Activated naive CD8-positive, alpha-beta T cell treated with anti-CD3 and anti-CD28 coated beads, Interleukin-2, amount 10 ng/mL, durations not matched to agents 7 days and 5 days (primary cell): ENCODE measurements at places on chromosomes 6 and 20. TPM values are rescaled to one million over a fixed set of nuclear protein-coding genes. Genes with fewer than 3 reads are reported as not detected.

DNA sequence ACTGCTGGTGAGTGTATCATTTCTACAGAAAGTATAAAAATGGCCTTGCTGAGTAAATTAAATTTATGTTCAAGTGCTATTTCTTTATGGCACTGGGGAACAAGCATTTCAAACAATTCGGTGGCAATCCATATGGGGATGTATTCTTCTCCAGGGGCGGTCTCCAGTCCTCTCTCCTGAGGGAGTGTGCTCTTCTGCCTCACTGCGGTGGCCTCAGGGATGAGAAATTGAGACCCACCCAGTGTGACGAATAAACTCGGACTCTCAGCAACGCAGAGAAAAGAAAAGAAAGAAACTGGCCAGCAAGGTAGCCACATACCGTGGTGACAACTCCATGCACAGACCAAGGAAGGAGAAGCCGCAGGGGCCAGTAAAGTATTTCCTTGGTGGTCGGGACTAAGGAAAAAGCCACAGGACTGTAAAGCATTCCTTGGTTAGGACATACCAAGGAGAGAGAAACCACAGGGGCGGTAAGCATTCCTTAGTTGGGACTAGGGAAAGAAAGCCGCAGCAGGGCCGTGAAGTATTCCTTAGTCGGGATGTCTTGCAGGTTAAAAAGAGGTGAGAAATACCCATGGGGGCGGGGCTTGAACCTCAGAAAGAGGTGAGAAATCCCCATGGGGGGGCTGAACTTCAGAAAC lies 13.6 kb upstream of the GOPC start:
- DNase-seq = no peak

Gene SIM1
- total RNA-seq = not detected

Gene LY6G6F
- not detected for total RNA-seq

- DNase-seq = peak; percentile 80
These were observed 41.1 kb upstream of the PTGIS start for GRCh38 chr20:49608752-49609670.

Gene TRIM40
- not detected for total RNA-seq

- no peak for DNase-seq
These were observed 7.1 kb downstream of the RPS6KA2 start for GRCh38 chr6:166619912-166620311.

DNA sequence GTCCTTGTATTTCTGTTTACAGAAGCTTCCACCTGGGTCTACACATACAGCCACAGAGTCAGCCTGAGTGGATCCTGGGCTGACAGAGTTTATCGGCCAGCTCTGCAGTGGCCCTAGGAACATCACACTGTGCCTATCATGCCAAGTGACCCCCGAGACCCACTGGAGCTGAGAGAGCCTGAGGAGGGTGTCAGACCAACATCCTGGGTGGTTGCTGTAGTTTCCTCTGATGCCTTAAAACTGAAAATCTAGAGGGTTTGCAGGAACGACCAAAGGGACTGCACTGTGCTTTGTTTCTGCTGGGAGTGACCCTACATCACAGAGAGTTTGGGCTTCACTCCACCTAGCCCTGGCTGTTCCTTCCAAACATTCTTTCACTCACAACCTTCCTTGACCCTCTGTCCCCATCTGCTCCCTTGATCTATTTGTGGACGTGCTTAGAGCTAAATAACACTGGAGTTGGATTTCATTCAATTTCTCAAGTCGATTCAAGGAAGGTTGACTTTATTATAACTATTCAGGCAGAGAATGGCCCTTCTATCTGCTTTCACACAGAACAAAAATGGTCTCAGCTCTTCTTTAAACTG lies 18.1 kb downstream of the MYLK4 start:
- no peak for DNase-seq

DNA sequence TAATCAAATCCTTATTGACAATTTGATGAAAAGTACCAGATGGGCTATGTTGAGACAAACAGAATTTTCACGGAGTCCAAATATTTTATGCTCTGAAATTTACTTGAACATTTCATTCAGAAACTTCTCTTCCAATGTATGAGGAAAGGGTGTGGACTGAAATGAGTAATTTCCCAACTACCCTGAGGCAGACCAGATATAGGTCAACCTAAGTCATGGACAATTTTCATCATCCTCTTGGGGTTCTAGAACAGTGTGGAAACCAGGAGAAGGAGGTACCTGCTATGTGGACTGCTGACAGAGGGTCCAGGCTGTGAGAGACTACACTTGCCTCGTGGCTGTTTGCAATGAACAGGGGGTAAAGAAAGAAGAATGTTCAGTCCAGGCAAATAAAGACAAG lies 323.0 kb downstream of the ESR1 start:
- DNase-seq = no peak

Gene SPATS1
- total RNA-seq = not detected

Gene NFATC2
- total RNA-seq = 58.9 TPM

Gene RIPPLY2
- not detected for total RNA-seq

Gene ADGRF5
- not detected for total RNA-seq

DNA sequence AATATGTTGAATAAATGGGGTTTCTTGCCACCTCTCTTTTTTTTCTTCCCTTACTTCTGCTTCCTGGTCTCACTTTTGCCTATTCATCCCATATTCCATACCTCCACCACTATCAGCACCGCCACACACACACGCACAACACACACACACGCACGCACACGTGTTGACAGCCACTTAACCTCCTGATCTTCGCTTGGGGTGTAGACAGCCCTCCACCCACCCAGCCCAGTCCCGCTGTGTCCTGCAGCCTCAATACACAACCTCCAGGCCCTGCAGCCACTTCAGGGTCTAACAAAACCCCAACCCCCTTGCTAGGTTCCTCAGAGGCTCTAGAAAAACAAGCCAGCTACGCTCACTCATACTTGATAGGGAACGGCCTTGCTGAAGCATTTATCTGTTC lies 72.3 kb downstream of the LINC00237 start:
- no peak for DNase-seq

GRCh38 chr6:41189967-41190366 lies 11.0 kb downstream of the TREML2 start:
- no peak for DNase-seq
